T-helper 17 cell (primary cell): ENCODE measurements at places on chromosomes 3 and 15.

GRCh38 chr15:70087708-70088352 is 9.9 kb downstream of the TLE3 start:
- H3K4me3 ChIP-seq: no peak overlapping the region
- H3K27ac ChIP-seq: peak overlapping the region; percentile 72
- DNase-seq: no peak
- H3K27me3 ChIP-seq: no peaks in the 10 kb centered on the region
- H3K36me3 ChIP-seq: peaks cover 6% of the 10 kb centered on the region

- H3K27me3 ChIP-seq: no peaks in the 10 kb centered on the region
- no peak overlapping the region for H3K27ac ChIP-seq
- H3K36me3 ChIP-seq: no peaks in the 10 kb centered on the region
- no peak for DNase-seq
- H3K4me1 ChIP-seq: no peaks in the 10 kb centered on the region
- H3K4me3 ChIP-seq: no peak overlapping the region
Observed at GRCh38 chr3:54870423-54870822, 57.4 kb downstream of the LRTM1 start.

GRCh38 chr15:90839187-90840071 is 29.0 kb upstream of the FURIN start:
- peaks cover 28% of the 10 kb centered on the region for H3K4me1 ChIP-seq
- no peak for DNase-seq
- no peaks in the 10 kb centered on the region for H3K27me3 ChIP-seq

GRCh38 chr3:52431459-52432223 is 13.3 kb downstream of the SEMA3G start:
- no peak for DNase-seq
- no peaks in the 10 kb centered on the region for H3K36me3 ChIP-seq
- no peaks in the 10 kb centered on the region for H3K27me3 ChIP-seq
- H3K27ac ChIP-seq: peak overlapping the region; percentile 4
